ENCODE measurements at places on chromosomes 3 and 15. TPM values are rescaled to one million over a fixed set of nuclear protein-coding genes. Genes with fewer than 3 reads are reported as not detected.

CTXN2 gene
- not detected for total RNA-seq

DNA sequence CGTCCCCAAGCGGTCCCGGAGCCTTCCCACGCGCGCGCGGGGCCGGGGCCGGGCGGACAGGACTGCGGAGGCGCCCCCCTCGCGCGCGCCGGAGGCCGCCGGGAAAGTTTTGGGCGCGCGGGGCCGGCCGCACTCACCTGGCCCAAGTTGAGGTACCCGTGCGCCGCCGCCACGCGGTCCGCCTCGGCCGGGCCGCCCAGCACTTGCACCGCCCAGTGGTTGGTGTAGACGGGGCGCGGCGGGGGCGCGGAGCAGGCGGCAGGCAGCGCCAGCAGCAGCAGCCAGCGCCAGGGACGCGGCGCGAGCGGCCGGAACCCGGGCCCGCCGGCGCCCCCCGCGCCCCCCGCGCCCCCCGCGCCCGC lies 289 bp downstream of the PCSK6 start:
- no peak for DNase-seq

CCDC66 gene
- 20.1 TPM for total RNA-seq

RBM15B gene
- total RNA-seq = 29.4 TPM

DNA sequence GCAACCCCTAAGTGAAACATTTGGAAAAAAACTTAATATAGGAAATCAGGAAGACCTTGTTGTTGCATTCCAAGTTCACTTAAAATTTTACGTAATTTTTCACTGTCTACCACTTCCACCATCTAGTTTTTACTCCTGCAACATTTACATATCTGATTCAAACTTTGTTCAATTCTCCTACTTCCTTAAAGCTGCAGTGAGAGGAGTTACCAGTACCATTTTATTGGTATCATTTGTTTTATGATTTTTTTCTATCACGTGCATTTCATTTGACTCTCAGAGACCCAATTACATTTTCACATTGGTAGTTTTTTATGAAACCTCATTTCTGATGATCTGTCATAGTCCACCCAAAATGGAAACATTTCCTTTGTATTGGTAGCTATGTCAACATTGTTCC lies 284.9 kb upstream of the MDFIC2 start:
- no peak for DNase-seq

GRCh38 chr3:43855674-43856299 lies 165.0 kb downstream of the ABHD5 start:
- no peak for DNase-seq

DNA sequence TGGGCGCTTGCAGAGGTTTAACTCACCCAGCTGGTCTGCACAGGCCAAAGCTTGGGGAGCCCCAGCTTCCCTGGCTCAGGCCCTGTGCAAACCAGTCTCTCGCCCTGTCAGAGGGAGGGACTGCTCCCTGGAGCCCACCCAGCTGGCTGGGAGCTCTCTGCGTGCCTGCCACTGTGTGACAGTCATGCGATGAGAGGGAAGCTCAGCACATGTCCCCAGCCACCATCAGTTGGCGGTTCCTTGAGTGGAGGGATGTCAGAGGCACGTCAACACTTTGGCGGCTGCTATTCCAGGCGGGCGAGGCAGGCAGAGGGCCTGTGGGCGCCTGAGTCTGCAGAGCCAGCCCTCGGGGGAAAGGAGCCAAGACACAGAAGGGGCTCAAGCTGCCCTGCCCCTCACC lies 324.6 kb downstream of the UACA start:
- no peak for DNase-seq

DNA sequence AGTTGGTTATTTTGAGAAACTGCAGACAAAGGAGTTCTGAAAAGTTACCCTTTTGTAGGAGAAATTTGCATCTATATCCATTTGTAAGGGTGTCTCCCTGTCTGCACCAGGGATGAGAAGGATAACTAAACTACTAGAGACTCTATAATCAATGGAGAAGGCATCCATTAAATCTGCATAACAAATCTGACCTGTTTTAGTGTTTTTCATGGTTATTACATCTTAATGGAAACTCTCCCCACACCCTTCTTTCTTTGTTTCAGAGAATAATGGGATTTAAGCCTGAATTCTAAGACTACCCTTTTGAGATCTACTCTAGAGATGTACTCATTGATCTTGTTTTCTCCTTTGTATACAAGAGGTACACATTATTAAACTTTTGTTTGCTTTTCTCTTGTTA lies 82.0 kb upstream of the DAZL start:
- no peak for DNase-seq

SLC12A1 gene
- total RNA-seq = not detected

DNA sequence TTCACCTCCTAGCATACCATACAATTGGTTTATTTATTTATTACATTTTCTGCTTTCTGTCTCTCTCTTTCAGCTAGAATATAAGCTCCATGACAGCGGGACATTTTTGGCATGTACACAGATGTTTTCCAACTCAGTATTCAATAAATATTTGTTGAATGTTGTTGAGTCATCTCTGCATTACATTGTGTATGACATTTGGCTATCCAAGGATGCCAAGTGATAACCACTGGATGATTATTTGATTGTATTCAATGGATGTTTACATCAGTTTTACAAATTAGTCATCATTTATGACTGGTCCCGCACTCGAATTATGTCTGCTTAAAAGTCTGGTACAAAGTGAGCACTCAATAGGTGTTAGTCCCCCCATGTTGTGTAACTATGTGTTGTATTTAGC lies 49.5 kb upstream of the STXBP5L start:
- DNase-seq = no peak

IGDCC3 gene
- total RNA-seq = not detected

DNA sequence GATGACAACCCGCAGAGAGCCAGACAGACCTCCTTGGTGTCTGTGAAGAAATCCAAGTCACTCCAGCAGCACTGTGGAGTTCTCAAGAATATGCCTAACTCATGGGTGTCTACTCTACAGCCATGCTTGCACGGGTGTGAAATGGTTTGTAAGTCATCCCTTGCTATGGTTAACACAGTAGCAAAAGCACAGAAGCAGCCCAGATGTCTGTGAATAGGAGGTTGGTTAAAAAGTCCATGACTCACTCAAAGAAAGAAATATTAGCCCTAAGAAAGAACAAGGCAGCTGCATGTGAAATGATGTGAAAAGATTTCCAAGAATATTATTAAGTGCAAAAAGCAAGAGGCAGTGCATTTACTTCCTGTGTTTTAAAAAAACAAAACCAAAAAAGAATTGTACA lies 12.1 kb upstream of the LIMD1 start:
- no peak for DNase-seq

LYZL4 gene
- not detected for total RNA-seq

- DNase-seq = peak; percentile 72
Observed at GRCh38 chr3:20054549-20054987, 14.3 kb downstream of the KAT2B start.

- DNase-seq = no peak
Observed at GRCh38 chr15:51688863-51689262, 7.6 kb downstream of the SCG3 start.

ZBED2 gene
- total RNA-seq = 1.3 TPM

GRCh38 chr3:49028298-49028672 lies 913 bp downstream of the IMPDH2 start:
- DNase-seq = no peak

- DNase-seq = no peak
Observed at GRCh38 chr3:54856271-54856670, 71.6 kb downstream of the LRTM1 start.

DNA sequence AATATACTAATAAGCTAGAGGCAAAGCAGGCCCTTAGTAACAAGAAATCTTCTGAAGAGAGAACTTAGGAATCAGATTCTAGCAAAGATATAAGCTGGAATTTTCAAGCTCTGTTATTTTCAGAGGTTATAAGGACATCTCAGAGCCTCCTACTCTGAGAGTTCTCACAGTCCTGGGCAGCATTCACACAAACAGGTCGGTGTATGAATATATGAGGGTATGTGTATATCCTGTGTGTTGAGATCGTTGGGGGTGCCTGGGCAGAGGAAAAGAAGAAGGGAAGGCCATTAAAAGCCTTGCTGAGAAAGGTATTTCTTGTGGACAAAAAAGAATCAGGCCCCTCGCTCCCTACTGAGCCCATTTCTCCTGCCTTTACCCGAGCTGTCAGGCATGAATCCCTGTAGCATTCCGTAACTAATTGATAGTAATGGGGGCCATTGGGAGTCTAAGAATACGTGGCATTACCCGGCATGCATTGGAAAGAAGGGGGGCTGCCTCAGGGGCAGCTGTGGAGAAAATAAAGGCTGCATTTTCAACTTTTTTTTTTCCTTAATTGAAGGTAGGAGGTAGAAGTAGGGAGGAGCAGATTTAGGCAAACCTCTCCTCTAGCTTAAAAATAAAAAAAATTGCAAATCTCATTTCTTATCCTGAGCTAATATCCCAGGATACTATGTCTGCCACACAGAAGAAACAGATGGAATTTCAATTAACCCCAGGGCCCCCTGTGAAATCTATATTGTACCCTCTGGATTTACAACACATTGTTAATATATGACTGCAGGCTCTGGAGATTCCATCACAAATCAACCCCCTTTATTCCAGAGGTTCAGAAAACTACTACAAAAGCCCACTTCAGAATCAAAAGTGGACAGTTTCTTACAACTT lies 103.8 kb downstream of the GTPBP8 start:
- DNase-seq = no peak

DNA sequence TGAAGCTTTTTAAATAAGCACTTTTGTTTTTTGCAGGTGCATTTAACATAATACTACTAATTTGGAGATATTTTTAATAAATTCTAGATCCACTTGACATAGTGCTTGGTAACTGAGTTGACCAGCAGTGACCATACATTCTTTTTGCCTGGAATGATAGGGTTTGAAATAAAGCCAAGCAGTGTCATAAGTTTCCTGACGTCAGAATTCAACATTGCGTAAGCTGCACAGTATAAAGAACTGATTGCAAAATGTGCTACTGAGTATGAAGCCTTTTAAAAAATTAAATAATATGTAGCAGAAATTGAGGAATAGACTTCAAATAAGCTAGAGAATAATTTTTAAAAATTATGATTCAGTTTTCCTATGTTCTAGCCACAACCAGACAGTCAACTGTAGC lies 454.6 kb upstream of the ARPP21 start:
- DNase-seq = no peak

DNA sequence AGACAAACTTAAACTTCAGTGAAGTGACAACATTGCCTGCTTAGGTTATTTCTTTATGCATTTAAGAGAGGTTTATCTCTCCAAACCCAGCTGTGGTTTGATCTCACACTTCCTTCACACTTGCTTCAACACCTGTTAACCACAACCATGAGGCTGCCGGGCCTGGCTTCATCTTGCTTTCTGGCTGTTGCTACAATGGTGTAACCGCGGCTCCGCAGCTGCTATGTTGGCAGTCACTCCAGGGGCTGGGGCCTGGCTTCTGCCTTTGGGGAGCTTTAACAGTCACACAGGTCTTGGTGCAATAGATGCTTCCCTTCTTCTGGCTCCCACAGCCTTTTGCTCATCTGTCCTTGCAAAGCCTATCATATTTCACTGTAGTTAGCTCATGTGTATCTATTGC lies 72.9 kb upstream of the MNS1 start:
- DNase-seq = no peak

FGF7 gene
- total RNA-seq = 0.64 TPM

GRCh38 chr3:23837691-23838090 lies 31.9 kb downstream of the UBE2E1 start:
- DNase-seq = no peak

Measured in glomerular endothelial cell (primary cell).